ENCODE measurements at places on chromosomes 1 and 21.

GRCh38 chr1:91555074-91555730 is 54.6 kb downstream of the CDC7 start:
- DNase-seq = no peak

- no peak for DNase-seq
These were observed 56.9 kb upstream of the MAP1LC3C start for GRCh38 chr1:242055749-242056320.

DNA sequence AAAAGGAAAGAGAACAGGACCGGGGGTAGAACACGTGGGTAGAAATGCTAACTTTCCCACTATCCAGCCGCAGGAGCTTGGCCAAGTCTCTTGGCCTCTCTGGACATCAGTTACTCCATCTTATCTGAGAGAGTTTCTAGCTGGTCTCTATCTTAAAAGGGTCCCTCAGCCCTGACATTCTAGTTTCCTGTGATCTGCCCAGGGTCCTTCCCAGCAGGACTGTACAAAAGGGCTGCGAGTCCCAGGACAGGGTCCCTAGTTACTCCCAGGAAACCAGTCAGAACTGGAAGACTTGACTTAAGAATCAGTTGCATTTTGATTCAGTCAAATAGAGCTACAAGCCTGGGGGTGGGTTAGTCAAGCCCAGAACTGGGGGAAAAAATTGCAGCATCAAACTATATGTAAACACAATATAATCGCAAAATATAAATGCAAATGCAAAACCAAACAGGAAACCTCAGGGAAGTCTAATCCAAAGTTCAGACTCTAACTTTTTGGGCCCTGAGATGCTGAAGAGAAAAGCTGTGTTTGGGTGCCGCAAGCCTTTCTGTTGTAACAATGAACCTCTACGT is 2.9 kb downstream of the ASAP3 start:
- DNase-seq = no peak

GRCh38 chr1:205274041-205274691 is 46.4 kb downstream of the TMCC2 start:
- DNase-seq = no peak

DNA sequence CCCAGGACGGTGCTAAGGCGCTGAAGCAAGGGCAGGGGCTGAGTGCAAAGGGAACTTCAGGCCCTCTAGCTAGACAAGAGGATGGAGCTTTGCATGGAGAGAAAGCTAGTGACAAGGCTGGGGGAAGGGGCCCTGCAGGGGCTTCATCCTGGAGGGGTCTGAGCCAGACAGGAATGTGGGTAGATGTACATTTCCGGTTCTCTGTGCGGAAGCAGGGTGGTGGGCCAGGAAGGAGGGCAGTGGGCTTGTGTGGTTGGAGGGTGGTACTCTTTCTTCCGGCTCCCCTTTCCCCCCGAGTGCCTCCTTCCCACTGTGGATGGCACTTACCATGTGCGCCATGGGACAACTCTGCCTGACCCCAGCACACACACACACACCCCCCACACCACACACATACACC is 1.5 kb downstream of the KISS1 start:
- DNase-seq = no peak

- DNase-seq = peak; percentile 35
These were observed 630 bp downstream of the ACP6 start for GRCh38 chr1:147669469-147670318.

DNA sequence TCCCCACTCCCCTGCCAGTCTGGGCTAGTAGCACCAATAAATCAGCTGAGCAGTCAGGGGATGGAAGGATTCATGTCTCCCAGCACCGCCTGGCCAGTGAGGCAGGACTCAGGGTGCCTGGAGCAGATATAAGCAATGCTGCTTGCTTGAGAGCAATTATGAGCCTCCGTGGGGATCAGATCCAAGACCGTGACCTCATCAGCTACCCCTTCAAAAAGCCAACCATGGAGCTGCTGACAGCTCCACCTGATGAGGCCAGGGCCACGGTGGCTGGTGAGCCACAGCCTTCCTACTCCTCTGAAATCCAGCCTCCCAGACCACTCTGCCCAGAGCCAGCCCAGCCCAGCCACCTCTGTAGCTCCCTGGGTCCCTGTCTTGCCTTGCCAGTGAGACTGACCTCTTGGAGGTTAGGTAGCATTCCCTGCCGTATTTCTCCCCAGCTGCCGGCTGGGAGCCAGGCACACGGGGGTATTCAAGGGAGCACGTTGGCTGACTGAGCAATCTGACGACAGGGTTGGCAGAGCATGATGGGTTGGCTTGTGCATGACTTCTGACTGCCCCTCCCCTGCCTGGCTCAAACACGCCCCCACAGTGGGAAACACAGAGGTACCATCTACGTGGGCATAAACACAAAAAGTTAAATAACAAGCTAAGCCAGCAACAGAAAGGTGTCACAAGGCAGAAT is 28.4 kb downstream of the SYT2 start:
- DNase-seq = no peak

- DNase-seq = no peak
These were observed 58.3 kb downstream of the RGS5 start for GRCh38 chr1:163144418-163144817.

DNA sequence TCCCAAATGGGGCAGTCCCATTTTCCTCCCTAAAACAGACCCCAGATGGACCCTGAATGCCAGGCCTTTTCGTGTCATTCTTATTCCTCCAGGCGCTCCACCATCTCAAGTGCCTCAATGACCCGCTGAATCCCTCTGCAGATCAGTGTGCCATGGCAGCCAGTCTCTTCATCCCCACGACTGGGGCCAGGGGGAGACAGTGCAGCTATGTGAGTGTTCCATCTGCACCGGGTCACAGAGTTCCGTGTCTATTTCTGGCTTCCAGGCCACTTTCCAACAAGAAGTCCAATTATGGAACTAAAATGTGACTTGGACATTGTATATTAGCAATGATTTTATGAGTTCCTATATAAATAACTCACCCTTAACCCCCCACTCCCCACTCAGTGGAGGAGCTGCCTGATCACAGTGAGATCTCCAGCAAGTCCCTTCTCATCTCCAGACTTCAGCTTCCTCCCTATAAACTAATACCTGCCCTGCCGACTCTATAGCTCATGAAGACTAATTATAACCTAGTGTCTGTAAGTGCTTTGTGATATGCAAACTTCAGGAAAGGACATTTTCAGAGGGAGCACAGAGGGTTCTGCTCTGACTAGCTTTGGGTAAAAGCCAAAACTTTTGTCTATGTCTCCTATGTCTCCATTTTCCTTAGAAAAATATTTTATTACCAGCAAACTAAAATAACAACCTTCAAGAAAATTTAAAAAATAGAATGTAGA is 56.3 kb upstream of the NFASC start:
- no peak for DNase-seq

DNA sequence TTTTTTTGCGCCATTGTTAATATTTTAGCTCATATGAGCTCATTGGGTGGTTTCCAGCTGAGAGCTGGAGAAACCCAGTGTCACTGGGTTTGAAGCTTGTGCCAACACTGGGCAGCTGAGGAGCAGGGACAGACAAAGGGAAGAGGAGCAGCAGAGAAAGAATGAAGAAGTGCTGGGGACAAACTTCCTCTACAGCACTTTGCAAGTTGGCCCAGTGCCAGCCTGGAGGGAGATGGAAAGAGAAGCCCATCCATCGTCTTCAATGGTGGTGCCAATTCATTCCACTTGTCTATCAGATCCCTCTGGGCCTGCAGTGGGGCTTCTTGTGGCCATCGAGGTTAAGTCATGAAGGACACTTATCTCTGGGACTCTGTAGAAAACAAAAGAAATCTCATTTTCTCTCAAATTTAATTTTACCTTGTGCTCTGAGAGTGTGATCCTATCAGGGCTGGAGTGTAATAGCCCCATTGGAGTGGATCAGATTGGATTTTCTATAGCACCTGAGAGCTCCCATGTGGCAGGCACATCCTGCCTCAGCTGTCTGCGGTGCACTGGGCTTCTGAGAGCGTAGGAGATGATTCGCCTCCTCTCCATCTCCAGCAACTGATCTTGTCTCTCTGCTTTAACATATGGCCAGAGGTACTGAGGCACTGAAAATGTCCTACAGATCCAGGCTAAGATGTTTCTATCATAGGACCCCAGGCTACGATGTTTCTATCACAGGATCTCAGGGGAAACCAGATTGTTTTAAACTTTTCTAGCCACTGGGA is 114.7 kb downstream of the TNR start:
- DNase-seq = no peak

DNA sequence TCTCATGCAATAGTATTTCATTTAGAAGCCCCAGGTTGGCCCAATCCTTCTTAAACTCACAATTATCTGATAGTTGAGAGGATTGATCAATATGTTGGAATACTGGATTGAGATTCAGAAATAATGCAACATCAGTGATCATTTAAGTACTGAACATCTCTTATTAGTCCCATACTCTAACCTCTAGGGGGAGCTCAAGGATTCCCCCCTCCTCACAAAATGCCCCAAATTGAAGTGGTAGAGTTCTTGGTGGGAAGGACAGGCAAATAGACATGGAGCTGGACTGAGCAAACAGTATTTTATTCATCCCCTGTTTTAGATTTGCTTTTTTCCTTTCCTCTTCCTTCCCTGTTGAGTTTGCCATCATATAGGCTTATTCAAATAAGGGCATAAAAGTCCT is 62.8 kb downstream of the NGF start:
- DNase-seq = no peak

GRCh38 chr1:229669333-229669732 is 43.3 kb downstream of the URB2 start:
- DNase-seq = no peak

DNA sequence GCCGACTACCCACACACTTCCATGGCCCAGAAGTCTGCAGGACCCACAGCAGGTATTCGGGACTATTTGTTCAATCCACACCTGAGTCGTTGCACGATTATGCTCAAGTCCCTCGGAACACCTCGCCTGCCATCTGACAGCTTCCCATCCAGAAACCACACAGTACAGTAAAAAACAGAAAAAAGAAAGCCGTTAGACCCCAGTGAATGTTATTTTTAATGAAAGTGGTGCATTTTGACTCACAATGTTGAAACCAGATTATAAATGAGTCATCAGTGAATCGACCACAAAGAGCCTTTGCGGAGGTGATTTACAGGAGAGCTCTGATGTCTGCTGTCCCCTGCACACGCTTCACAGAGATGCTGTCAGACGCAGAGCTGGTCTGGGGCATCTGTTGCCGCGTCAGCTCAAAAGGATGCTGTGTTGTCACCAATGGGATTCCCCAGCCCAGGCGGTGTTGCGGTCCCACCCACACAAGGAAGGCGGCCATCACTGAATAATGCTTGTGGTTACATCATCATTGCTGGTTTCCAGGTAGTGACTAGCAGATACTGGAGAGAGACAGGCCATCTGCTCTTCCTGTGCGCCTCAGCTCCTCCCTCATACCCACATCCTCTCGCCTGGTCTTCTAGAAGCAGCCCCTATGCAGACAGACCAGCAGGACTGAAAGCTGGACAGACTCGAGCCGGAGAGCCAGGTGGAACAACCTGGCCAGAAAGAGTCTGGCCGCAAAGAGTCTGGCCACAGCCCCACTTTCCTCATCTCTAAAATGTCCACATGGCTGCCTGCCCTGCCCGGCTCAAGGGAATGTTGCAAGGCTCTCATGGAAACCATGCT is 116.8 kb downstream of the TOMM20 start:
- peak; percentile 97 for DNase-seq

DNA sequence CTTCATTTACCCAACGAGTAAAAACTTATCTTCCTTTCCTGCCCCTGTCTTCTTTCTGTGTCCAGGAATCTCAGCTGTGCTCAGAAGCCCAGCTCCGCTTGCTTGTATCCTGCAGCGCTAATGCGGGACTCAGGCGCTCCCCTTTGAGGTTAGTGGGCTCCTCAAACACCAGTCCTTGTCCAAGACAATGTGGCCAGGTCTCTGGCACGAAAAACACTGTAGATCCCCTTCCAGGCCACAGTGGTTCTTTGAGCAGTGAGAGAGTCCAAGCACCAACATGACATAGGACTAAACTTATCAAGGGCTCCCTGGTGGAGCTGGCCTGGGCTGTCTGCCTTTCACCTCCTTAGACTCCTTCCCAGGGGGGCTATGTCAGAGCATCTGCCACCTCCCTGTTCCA is 53.7 kb downstream of the PLD5 start:
- no peak for DNase-seq

GRCh38 chr1:81213279-81213678 is 587.5 kb upstream of the ADGRL2 start:
- DNase-seq = no peak

DNA sequence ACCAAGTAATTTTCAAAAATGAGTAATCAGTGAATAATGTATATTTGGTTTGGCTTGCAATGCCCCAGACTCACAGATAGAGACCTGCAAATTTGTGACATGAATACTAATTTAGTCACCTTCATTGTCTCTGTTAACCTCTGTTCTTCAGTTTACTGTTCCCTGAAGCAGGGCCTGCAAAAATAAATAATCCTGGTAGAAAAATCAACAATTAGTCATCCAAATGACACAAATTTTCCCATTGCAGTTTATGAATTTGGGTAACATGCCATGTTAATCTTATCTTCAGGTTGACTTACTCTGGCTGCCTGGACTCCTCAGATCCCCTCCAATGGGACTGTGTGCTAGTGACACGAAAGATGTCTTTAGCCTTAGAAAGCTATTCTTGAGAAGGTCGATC is 289.5 kb downstream of the PAPPA2 start:
- no peak for DNase-seq

GRCh38 chr1:19940486-19941205 is 17.2 kb upstream of the PLA2G2E start:
- no peak for DNase-seq

- DNase-seq = no peak
These were observed 18.3 kb downstream of the IFFO2 start for GRCh38 chr1:18938008-18938706.

DNA sequence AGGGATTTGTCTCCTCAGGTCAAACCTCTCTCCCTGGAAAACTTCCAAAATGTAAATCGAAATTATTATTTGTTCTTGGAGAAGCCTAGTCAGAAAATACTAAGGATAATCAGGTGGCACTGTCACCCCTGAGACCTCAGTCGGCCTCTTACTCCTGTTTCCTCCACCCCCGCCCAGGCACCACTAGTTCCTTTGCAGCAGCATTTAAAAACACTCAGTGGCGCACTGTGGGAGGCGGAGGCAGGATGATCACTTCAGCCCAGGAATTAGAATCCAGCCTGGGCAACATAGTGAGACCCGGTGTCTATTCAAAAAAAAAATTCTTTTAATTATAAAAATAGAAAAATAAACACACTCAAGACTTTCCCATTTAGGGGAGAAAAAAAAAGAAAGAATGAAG is 18.0 kb upstream of the IFNAR2 start:
- no peak for DNase-seq

- DNase-seq = no peak
These were observed 24.1 kb downstream of the COL11A1 start for GRCh38 chr1:103084181-103084580.

DNA sequence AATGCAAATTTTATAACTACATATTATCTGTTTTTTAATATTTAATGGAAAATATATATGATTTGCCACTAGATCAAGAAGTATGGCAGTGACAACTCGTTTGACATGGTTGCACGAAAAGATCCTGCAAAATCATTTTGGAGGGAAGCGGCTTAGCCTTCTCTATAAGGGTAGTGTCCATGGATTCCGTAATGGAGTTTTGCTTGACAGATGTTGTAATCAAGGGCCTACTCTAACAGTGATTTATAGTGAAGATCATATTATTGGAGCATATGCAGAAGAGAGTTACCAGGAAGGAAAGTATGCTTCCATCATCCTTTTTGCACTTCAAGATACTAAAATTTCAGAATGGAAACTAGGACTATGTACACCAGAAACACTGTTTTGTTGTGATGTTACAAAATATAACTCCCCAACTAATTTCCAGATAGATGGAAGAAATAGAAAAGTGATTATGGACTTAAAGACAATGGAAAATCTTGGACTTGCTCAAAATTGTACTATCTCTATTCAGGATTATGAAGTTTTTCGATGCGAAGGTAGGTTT is 556 bp downstream of the IFI44 start:
- DNase-seq = no peak
